Vagina (tissue), 2 donors: ENCODE measurements at places on chromosomes 13 and 19.

GRCh38 chr19:1264801-1265614 is 4.1 kb upstream of the CIRBP start:
- H3K27me3 ChIP-seq, result no peaks in the 10 kb centered on the region
- H3K27ac ChIP-seq, result peak overlapping the region; percentile 99
- peaks cover 77% of the 10 kb centered on the region for H3K4me1 ChIP-seq
- no peak overlapping the region for H3K4me3 ChIP-seq
- H3K36me3 ChIP-seq, result no peaks in the 10 kb centered on the region

- no peaks in the 10 kb centered on the region for H3K27me3 ChIP-seq
- no peaks in the 10 kb centered on the region for H3K4me1 ChIP-seq
- no peak overlapping the region for H3K27ac ChIP-seq
- DNase-seq, result no peak
These were observed 202.3 kb downstream of the URI1 start for GRCh38 chr19:30144242-30144758.

DNA sequence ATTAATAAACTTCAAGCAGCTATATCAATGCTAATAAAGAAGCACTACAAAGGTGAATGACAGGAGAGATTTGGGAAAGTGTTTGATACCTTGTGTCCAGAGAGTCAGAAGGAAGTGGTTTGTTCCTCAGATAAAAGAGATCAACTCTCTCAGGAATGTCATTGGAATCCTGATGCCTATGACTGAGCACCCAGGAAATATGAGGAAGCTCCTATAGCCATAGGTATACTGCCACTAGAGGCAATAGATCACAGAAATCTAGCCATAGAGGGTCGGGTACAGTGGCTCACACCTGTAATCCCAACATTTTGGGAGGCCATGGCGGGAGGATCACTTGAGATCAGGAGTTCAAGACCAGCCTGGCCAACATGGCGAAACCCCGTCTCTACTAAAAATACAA is 612.6 kb downstream of the DACH1 start:
- no peak overlapping the region for H3K4me3 ChIP-seq
- H3K36me3 ChIP-seq, result no peaks in the 10 kb centered on the region
- no peaks in the 10 kb centered on the region for H3K4me1 ChIP-seq
- H3K27me3 ChIP-seq, result no peaks in the 10 kb centered on the region

- H3K4me1 ChIP-seq, result peaks cover 37% of the 10 kb centered on the region
- H3K4me3 ChIP-seq, result no peak overlapping the region
- no peaks in the 10 kb centered on the region for H3K36me3 ChIP-seq
- no peaks in the 10 kb centered on the region for H3K27me3 ChIP-seq
- DNase-seq, result no peak
- no peak overlapping the region for H3K27ac ChIP-seq
These were observed 13.3 kb downstream of the KATNAL1 start for GRCh38 chr13:30294004-30294403.

DNA sequence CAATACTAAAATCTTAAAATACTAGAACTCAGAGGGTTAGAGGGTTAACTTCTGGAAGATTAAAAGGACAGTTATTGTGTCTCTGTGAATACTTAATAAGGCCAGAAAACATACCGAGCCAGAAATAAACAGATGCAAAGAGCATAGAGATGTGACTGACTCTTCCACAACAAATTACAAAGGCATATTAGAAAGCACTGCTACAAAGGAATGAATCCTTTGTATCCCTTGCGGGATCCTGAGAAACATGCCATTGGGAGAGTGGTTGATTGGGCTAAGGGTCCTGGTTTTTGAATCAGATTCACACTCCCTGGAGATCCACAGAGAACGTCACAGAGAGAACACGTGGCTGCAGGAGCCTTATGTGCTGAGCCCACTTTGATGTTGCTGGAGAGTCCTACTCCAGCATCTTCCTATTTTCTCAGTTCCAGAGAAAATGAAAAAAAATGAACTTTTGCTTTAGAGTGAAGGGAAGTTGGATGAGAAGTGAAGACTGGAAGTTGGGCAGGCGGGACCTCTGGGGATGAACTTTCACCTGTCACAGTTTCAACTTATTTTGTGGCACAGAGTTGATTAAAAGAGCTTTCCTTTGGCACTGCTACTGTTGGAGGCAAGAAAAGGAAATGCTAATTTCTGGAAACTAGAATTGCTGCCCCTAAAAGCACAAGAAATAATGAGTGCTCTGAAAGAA is 309.9 kb downstream of the DCT start:
- H3K27me3 ChIP-seq, result no peaks in the 10 kb centered on the region
- H3K4me1 ChIP-seq, result no peaks in the 10 kb centered on the region
- no peak overlapping the region for H3K27ac ChIP-seq
- DNase-seq, result no peak

- no peak overlapping the region for H3K4me3 ChIP-seq
- H3K27ac ChIP-seq, result no peak overlapping the region
- DNase-seq, result no peak
- peaks cover 9% of the 10 kb centered on the region for H3K27me3 ChIP-seq
These were observed 10.6 kb downstream of the ONECUT3 start for GRCh38 chr19:1763648-1764639.
